ENCODE measurements at places on chromosomes 2 and 18.
A peak's percentile ranks its signal among the peaks of the same experiment; 100 is the strongest.

- DNase-seq, result no peak
These were observed 46.0 kb downstream of the TMEFF2 start for GRCh38 chr2:192148620-192149321.

DNA sequence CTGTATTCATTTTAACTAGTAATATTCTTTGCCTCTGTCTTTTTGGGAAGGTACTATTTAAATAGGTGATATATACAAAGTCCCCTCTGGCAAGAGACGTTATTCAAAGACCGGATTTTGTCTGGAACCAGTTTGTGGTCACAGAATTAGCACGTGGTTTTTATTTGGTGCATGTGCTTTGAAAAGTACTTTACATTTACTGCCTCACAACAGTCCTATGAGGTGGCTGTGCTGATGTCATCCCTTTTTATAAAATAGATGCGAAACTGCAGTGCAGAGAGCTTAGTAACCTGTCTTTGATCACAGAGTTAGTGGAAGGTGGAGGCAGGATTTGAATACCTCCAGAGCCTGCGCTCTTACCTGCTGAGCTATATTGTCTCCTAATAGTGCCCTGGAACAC, 4.0 kb downstream of the LPIN1 start:
- peak; percentile 51 for DNase-seq

- no peak for DNase-seq
These were observed 72.0 kb upstream of the RAB6C start for GRCh38 chr2:129907256-129907998.

DNA sequence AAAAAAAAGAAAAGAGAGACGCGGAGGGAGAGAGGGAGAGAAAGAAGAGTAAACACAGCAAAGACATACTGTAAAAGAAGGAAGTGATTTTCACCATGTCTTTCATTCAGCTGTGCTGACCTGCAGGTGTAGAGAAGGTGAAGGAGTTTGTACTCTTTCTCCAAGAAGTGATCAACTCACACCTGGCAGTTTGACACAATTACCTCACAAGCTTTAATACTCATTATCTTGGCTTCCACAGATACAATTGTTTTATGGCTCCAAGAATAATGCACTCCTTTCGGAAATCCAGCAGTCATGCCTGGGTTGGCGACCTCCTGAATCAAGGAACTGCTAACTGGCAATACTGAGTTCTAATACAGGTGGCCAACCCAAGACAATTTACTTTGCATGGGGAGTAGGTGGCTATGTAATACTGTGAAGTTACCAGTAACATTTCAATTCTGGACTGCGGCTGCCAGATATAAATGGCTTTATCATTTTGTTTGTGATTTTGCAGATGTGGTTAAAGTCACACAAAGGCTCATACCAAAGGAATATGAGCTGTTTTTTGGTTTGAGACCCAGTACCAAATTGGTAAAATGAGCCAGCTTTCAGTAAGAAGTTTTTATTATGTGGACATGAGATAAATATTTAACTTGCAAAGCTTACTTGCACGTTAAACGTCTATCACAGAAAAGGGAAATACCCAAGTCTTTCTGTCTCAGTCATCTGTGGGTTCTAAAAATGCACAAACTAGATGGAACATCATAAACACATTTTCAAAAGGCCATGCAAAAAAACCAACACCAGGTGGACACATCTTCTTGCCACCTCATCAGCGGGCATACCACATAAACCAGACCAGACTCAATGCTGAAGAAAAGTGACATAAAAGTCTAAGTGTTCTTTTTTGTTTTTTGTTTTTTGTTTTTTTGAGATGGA, 69.3 kb downstream of the NCKAP5 start:
- DNase-seq, result no peak

GRCh38 chr2:69165091-69165880, 152.3 kb downstream of the ANTXR1 start:
- no peak for DNase-seq

DNA sequence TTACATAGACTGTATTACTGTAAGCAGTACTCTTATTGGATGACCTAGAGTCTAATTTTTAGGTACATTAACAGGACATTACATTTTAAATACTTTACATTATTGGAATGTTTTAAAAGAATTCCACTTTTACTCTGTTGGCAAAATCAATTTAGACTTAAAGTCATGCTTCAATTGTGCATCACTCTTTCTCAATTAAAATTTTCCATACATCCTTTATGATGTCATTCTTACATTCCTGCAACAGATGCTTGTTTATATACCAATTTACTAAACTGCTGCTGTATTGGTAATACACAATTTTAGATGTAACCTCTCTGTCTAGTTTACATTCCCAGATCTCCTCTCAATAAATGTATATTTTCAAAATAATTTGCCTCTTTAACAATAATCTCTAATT, 440.1 kb downstream of the ZEB2 start:
- no peak for DNase-seq

DNA sequence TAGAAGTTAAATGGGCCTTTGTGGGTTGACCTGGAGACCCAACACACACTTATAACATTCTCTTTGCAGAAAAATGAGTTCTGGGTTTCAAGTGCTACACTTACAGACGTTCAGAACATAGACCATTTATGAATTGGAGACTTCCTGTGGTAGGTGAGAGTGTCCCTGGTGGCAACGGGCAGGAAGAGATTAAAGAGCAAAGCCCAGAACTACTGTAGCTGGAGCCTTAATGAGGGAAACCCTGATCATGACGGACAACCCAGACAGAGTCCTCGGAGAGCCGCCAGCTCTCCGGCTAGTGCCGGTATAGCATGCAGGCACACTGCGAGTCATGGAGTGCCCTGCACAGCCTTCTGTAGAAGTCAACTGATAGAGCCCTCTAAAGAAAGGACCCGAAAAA, 44.5 kb upstream of the RMDN2 start:
- no peak for DNase-seq

- DNase-seq, result no peak
These were observed 550.8 kb upstream of the ZEB2 start for GRCh38 chr2:145070703-145071102.

All from activated T-cell treated with anti-CD3 and anti-CD28 coated beads, Interleukin-2, amount 50 U/mL, for 72 hours (primary cell).